ENCODE measurements at places on chromosomes 3 and 15.

- DNase-seq = no peak
Observed at GRCh38 chr3:17894434-17895060, 152.1 kb upstream of the TBC1D5 start.

GRCh38 chr3:119294696-119295671 lies 801 bp downstream of the ARHGAP31 start:
- no peak for DNase-seq

DNA sequence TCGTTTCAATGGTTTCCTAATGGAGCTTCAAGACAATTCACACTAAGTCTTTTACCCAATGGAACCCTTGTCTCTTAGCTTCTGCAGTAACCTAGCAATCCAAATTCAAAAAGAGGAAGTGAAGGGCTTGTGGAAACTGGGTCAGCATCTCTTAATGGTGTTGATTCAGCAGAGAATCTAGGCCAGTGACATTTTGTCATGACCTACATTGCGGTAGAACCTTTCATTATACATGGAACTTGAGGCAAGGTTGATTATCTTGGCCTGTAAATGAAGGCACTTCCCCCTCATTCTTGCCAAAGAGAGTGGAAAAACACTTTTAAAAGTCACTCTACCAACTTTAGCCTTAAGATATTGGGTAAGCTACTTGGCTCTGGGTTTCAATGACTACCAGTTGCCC lies 42.8 kb downstream of the C2CD4B start:
- no peak for DNase-seq

- no peak for DNase-seq
Observed at GRCh38 chr3:9111417-9111816, 138.0 kb downstream of the SRGAP3 start.

- no peak for DNase-seq
Observed at GRCh38 chr3:39587113-39587512, 119.6 kb downstream of the MOBP start.

GRCh38 chr3:17605032-17605431 lies 137.4 kb downstream of the TBC1D5 start:
- DNase-seq = no peak

DNA sequence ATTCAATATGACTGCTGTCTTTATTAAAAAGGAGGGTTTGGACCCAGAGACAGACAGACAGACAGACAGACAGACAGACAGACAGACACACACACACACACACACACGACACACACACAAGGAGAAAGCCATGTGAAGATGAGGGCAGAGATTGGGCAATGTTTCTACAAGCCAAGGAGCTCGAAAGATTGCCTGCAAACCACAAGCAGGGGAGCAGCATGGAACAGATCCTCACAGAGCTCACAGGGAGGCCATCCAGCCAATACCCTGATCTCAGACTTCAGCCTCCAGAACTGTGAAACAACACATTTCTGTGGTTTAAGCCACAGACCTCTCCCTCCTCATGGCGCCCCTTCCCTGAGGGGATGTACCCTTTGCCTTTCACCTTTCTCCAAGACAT lies 35.8 kb upstream of the ABHD2 start:
- no peak for DNase-seq

GRCh38 chr3:107739227-107739626 lies 216.5 kb downstream of the BBX start:
- no peak for DNase-seq

- DNase-seq = no peak
Observed at GRCh38 chr15:45087513-45087912, 26.5 kb downstream of the DUOX2 start.

DNA sequence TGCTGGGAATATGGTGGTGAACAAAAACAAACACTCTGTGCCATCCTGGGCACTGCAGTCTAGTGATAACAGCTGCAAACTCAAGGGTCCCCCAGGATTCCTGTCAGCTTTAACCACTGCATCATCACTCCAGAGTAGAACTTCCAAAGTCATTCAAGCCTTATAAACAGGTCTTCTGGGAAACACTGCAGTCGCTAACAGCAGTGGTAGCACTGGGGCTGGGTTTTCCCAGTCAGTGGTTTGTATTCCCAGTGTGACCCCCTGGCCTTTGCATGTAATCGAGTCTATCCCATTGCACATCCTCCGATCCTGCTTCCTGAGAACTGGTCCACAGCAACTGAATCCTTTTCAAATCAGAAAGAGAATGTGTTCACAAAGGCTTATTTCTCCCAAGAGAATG lies 623.5 kb downstream of the EDEM1 start:
- no peak for DNase-seq

DNA sequence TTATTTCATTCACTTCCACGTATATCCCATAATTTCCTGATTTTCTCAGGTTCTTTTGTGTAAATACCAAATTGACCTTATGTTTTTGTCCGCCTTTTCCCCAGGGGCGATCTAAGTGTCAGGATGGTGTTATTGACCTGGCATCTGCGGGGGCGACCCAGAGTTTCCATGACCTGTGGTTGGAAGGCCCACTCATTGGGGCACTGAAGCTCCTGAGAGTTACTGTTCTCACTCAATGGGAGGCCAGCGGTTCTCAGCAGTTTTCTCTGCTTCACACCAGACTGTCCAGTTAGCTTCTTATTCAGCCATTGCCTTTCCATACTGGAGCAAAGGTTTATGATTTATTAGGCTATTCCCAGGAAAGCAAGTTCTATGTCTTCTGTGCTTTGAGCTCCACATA lies 53.3 kb downstream of the B3GALNT1 start:
- DNase-seq = no peak

GRCh38 chr3:48402281-48402732 lies 27.6 kb downstream of the PLXNB1 start:
- no peak for DNase-seq

GRCh38 chr3:13062647-13063046 lies 10.6 kb downstream of the IQSEC1 start:
- DNase-seq = no peak

DNA sequence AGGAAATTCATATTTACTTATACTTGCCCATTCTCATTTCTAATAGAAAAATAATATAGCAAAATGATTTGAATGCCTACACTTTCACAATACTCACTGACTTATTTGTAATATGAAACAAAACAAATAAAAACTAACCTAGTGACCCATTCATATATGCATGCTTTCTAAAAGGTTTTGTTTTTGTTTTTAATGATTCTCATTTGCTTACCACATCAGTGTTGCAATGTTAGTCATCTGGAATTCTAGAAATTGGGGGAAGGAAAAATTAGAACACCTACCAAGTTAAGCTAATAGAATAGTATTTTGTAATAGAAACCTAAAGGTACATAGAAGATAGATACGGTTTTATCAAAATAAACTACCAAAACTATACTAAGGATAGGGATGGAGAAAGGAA lies 214.1 kb upstream of the CNTN6 start:
- DNase-seq = no peak

DNA sequence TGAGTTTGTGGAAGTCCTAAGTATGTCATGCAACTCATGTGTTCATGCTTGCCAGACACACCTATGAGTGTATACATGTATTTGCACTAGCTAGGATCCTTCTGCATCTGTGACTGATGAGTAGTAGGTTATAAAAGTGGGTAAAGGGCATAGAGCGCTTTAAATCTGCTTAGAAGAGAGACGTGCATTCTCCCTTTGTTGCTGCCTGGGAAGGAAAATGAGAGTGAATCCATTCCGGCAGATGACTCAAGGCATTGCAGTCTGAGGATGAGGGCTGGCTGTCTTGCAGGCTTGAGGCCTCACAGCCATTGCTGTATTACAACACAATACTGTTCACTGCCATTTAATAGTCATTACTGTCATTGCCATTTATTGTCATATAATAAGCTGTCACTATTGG lies 120.8 kb upstream of the UMPS start:
- no peak for DNase-seq

DNA sequence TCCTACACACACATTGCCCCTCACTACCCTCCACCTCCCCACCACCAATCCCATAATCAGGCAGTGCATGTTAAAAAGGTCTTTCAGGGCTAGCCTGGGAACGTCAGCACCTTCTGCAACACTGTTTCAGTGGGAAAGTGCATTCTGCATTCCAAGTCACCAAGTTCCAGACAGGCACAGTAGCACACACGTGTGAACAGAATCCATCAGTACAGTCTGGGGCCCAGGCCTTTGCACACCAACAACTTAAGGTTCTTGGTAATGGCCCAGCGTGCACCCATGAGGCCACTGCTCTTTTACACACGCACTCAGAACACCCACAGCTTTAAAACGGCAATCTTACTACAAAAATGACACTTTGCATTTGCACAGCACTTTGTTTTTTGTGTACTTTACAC lies 1.2 kb downstream of the ANXA2 start:
- DNase-seq = no peak

DNA sequence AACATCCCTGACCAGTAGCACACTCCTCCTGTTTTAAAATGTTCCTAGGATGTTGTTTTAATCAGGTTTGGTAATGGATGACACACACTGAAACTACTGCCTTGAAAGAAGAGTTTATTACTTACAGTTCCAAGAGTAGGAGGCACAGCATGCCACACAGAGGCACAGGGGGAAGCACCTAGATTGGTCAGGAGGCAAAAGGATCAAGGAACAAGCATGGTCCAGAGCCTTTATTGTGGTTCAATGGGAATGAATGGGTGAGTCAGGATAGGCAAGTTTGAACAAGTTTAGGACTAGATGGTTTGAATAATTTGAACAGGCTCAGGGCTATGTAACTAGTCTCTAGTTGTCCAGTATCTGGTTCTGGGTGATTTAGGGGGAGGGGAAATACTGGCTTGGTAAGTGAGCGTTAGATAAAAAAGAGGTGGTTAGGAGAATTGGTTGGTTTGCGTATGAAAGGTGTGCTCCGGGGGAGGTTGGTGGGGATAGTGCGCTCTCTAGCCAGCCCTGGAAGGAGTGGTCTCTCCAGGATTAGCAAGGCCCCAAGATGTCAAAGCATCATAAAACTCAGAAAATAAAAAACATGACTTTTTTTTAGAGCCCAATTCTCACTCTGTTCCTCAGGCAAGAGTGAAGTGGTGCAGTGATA lies 35.1 kb downstream of the TMOD3 start:
- DNase-seq = no peak

- DNase-seq = no peak
Observed at GRCh38 chr3:36959821-36960220, 15.0 kb upstream of the TRANK1 start.

DNA sequence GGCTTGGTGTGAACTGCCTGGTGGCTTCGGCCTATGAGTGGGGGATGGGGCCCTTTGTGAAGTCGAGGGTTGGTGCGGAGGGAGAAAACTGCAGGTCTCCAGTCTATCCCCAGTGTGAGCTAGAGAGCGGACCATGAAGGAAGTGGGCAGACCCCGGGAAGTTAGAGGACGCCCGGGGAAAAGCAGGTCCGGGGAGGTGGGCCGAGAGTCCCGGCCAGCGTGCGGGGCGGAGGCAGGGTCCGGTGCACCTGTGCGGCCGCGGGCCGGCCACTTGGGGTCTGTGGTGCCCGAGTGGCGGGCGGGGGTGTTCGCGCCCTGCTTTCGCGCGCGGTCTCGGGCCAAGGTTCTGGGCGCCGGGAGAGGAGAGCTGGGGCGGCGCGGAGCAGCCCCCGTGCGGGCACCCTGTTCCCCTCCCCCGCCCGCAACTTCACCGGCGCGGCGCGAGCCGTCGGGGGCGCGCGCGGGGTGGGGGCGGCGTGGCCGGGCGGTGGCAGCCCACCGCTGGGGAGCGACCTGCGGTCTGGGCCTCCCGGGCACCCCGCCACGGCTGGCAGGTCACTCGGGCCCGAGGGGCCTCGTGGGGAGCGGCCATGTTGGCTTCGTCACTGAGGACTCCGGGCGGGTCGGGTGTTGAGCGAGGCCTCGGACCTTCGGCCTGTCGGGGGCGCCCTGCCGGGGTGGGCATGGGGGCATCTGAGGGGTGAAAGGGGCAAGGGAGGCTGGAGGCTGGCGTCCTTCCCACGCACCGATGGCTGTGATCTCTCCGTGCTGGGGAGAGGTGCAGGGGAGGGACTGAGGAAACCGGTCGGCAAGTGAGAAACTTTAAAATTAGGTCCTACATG lies 4.8 kb downstream of the UBE2E1 start:
- DNase-seq = peak; percentile 61
